ENCODE measurements at places on chromosomes 1 and 21. TPM values are rescaled to one million over a fixed set of nuclear protein-coding genes. Genes with fewer than 3 reads are reported as not detected.
A peak's percentile ranks its signal among the peaks of the same experiment; 100 is the strongest.

The AQP10 gene
- total RNA-seq = not detected

The HENMT1 gene
- 0.83 TPM for total RNA-seq

The KCNN3 gene
- 11.4 TPM for total RNA-seq

The AIM2 gene
- 0.50 TPM for total RNA-seq

The VASH2 gene
- 8.3 TPM for total RNA-seq

The ACTL8 gene
- not detected for total RNA-seq

- peak overlapping the region; percentile 97 for H3K27ac ChIP-seq
- DNase-seq = no peak
- H3K27me3 ChIP-seq = no peaks in the 10 kb centered on the region
- peaks cover 81% of the 10 kb centered on the region for H3K4me1 ChIP-seq
- no peaks in the 10 kb centered on the region for H3K36me3 ChIP-seq
Observed at GRCh38 chr1:234725177-234726132, 115.5 kb upstream of the IRF2BP2 start.

DNA sequence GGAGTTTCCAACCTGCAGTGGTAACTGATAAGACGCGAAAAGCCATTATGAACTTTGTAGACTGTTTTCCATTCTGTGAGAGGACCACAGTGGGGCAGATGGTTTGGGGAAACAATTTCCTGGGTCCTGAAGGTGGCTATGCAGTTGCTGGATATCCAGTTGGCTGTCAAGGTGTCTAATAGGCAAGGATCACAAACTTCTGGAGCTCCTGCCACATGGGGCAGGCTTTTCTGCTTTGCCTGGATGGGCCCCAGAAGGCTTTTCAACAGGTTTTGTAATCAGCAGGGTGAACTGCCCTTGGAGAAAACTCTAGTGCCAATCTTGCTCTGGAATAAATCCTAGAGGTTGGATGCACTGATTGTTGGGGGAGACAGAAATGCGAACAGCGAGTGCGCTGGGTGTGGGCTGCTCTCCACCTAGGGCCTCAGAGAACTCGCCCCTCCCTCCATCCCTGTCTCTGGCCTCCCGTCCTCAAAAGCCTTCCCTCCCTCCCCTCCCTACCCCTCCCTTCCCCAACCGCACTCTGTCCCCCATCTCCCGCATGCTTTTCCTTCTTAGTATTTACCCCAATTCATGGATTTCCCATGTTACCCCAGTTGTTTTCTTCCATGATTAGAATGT, 210.3 kb upstream of the USP24 start:
- H3K27me3 ChIP-seq = no peaks in the 10 kb centered on the region
- H3K4me3 ChIP-seq = no peak overlapping the region
- H3K36me3 ChIP-seq = no peaks in the 10 kb centered on the region
- H3K27ac ChIP-seq = no peak overlapping the region
- H3K4me1 ChIP-seq = no peaks in the 10 kb centered on the region
- DNase-seq = peak; percentile 82

DNA sequence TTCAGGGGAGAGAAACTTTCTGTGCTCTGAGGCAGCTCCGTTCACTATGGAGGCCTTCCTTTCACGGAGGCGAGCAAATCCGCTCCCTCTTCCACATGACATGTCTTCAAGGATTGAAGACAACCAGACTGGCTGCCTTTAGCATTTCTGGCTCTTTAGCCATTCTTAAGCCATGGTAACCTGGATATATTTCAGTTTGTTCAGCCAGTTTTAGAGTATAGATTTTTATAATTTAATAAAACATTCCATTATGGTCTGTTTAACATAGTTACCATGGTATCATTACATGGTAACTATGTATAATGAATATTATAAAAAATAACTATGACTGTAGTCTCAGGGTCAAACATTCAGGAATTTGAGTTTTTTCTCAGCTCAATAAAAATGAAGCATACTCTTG, 54.2 kb upstream of the NFIA start:
- H3K27ac ChIP-seq = no peak overlapping the region
- no peak for DNase-seq
- H3K4me3 ChIP-seq = no peak overlapping the region
- no peaks in the 10 kb centered on the region for H3K27me3 ChIP-seq

- H3K4me3 ChIP-seq = no peak overlapping the region
- H3K27me3 ChIP-seq = no peaks in the 10 kb centered on the region
- no peak for DNase-seq
- H3K36me3 ChIP-seq = peaks cover under 1% of the 10 kb centered on the region
Observed at GRCh38 chr1:1612104-1612400, 3.2 kb upstream of the MIB2 start.

DNA sequence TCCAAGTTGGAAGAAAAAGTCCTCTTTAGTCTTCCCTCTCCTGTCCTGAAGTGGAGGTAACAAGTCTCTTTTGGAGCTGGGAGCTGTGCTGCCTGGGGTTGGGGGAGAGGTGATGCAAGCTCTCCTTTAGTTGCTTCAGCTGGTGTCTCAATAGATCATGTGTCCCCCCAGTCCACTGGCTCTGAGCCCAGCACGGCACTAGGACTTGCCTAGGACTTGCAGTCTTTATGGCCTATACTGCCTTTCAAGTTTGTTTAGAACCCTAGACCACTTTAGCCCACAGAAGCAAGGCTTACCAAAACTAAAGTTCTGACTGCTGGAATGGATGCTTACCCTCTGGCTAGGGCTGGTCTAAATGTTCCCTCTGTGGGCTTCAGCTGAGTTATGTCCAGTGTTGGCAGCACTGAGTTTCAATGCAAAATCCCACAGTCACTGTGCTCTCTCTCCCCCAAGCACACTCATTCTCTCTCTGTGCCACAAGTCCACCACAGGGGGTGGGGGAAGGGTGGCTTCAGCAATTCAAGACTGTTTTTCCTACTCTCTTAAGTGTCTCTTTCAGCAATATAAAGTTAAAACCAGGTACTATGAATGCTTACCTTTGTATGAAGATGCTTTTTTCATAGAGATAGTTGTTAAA, 185.0 kb downstream of the DNAH14 start:
- no peak for DNase-seq
- H3K27me3 ChIP-seq = no peaks in the 10 kb centered on the region
- H3K4me1 ChIP-seq = no peaks in the 10 kb centered on the region
- H3K36me3 ChIP-seq = no peaks in the 10 kb centered on the region
- no peak overlapping the region for H3K27ac ChIP-seq
- H3K4me3 ChIP-seq = no peak overlapping the region

DNA sequence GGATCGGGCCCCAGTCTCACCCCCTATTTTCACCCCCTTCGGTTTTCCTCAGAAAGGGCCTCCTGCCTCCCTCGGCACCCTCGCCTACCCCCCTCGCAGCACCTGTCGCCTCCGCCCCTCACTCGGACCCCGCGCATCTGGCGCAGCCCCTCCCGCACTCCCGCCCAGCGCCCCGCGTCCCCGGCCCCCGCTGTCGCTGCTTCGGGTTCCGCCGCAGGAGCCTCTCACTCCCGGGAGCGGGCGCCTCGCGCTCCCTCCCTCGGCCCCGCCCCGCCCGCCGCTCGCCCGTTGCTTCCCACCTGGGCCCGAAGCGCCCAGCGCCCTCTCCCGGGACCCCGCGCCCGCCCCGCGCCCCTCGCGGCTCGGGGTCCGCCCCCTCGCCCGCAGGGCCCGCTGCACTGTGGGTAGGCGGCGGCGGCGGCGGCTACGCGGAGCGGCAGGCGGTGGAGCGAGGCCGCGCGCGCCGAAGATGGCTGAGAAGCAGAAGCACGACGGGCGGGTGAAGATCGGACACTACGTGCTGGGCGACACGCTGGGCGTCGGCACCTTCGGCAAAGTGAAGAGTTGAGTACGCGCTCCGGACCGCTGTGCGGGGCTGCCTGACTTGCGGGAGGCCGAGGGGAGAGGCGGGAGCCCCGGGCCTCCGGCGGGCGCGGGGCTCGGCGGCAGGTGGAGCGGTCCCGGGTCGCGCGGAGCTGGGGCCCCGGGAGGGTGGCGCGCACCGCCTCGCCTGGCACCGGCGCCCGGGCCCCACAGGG, at the start of gene PRKAA2:
Gene PRKAA2, plus strand, starts transcription at position 396 of the 758 bp plus-strand sequence. Its CDS starts 74 bp downstream, at position 470.
- no peak for DNase-seq
- peak within 1 kb of the TSS; percentile 79 for H3K4me3 ChIP-seq
- H3K4me1 ChIP-seq = peaks cover 34% of the 10 kb centered on the region
- no peaks in the 10 kb centered on the region for H3K27me3 ChIP-seq
- H3K27ac ChIP-seq = peak within 1 kb of the TSS; percentile 88
- H3K36me3 ChIP-seq = no peaks in the 10 kb centered on the region

GRCh38 chr1:19054216-19054615, 97.7 kb upstream of the IFFO2 start:
- peaks cover 73% of the 10 kb centered on the region for H3K27me3 ChIP-seq
- no peak for DNase-seq
- no peak overlapping the region for H3K4me3 ChIP-seq
- no peaks in the 10 kb centered on the region for H3K4me1 ChIP-seq
- H3K36me3 ChIP-seq = no peaks in the 10 kb centered on the region
- no peak overlapping the region for H3K27ac ChIP-seq

GRCh38 chr1:8378981-8379470, 61.1 kb downstream of the SLC45A1 start:
- H3K27ac ChIP-seq = peak overlapping the region; percentile 93
- no peaks in the 10 kb centered on the region for H3K27me3 ChIP-seq
- DNase-seq = no peak
- H3K4me1 ChIP-seq = peaks cover 91% of the 10 kb centered on the region
- H3K4me3 ChIP-seq = no peak overlapping the region
- peaks cover 7% of the 10 kb centered on the region for H3K36me3 ChIP-seq

DNA sequence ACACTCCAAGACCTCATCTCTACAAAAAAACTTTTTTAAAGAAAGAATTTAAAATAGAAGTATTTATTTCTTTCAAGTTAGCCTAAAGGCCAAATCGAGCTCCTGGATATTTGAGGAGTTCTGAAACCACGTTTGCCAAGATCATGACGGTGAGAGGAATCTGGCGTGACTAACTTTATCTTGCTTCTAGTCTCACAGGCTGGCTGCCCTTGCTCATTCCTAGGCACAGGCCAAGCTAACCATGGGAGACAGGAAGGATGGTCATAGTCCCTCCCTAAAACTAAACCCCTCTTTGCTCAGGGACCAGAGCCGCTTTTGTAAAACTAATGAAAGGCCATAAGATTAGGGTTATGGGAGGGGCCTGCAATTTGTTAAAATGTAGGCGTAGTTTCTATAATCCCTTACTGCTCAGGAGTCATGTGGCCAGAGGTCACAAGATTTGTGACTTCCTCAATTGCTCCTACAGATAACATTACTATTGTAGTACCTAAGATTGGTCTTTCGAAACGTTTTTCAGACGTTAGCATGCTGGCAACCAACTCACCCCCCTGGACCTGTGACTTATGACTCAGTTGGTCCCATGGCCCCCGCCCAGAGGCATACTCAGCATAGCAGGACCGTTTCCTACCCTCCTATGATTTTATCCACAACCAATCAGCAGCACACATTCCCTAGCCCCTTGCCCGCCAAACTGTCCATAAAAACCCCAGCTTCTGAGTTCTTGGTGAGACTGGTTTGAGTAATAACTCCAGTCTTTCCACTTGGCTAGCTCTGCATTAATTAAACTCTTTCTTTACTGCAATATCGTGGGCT, 425.0 kb downstream of the SMYD3 start:
- peaks cover 3% of the 10 kb centered on the region for H3K4me1 ChIP-seq
- H3K27ac ChIP-seq = no peak overlapping the region
- no peaks in the 10 kb centered on the region for H3K36me3 ChIP-seq
- H3K27me3 ChIP-seq = no peaks in the 10 kb centered on the region
- no peak overlapping the region for H3K4me3 ChIP-seq
- no peak for DNase-seq
